ENCODE measurements at places on chromosomes 12 and 14.

DNA sequence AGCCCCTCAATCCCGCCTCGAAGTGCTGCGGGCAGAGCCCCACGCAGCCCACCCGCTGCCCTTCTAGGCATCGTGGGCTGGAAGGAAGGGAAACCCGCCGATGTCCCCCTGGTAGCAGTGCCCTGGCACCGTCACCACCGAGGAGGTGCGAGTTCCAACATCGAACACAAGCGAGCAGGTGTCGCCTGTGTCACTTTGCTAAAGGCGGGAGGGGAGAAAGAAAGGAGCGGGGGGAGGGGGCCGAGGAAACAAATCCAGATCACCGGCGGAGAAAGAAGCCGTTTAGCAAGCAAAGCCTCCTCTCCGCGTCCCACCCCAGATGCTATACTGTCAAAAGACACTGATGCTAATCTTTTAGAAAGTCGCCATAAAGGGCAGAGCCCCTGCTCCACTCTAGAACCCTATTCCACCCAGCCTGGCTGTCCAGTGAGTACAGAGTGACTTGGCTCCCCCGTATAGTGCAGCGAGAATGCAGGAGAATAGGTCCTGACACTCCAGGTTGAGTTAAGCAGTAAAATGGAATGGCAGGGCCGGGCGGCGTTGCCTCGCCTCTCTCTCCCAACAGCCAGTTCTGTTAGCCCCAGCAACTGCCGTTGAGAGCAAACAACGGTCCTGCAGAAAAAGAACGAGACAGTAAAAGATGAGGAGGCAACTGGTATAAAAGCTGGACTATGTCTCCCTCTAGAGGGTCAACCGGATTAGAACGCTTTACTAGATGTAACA is 67.9 kb upstream of the USP15 start:
- DNase-seq = peak; percentile 98

DNA sequence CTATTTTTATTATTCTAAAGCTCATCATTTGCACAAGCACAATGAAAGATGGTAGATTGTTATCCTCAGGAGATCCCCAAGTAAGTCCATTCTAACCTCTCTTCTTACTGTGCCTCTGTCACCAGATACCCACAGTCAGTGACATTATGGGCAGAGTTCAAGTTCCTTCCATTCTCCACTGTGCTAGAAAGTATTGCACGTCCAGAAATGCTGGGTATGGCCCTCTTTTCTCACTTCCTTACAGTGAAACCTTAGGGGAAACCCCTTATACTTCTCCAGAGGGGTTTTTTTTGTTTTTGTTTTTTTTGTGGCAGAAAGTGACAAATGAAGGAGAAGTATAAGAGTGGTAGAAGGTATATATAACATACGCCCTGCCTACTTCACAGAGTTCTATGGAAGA is 102.9 kb downstream of the DIO2 start:
- no peak for DNase-seq

GRCh38 chr14:75069811-75070145 is 337 bp downstream of the ZC2HC1C start:
- DNase-seq = no peak

GRCh38 chr14:59464486-59465315 is 479 bp downstream of the GPR135 start:
- peak; percentile 70 for DNase-seq
